Gastrocnemius medialis (tissue), 4 donors: ENCODE measurements at places on chromosomes 2 and 18. TPM values are rescaled to one million over a fixed set of nuclear protein-coding genes. Genes with fewer than 3 reads are reported as not detected.

- H3K27me3 ChIP-seq: no peaks in the 10 kb centered on the region
- H3K27ac ChIP-seq: peak overlapping the region; percentile 86
- peaks cover 55% of the 10 kb centered on the region for H3K4me1 ChIP-seq
- H3K4me3 ChIP-seq: no peak overlapping the region
- no peaks in the 10 kb centered on the region for H3K36me3 ChIP-seq
These were observed 23.5 kb downstream of the MBP start for GRCh38 chr18:77108821-77109647.

Gene DHRS9
- 0.68 TPM for total RNA-seq

Gene RAMP1
- 72.3 TPM for total RNA-seq

DNA sequence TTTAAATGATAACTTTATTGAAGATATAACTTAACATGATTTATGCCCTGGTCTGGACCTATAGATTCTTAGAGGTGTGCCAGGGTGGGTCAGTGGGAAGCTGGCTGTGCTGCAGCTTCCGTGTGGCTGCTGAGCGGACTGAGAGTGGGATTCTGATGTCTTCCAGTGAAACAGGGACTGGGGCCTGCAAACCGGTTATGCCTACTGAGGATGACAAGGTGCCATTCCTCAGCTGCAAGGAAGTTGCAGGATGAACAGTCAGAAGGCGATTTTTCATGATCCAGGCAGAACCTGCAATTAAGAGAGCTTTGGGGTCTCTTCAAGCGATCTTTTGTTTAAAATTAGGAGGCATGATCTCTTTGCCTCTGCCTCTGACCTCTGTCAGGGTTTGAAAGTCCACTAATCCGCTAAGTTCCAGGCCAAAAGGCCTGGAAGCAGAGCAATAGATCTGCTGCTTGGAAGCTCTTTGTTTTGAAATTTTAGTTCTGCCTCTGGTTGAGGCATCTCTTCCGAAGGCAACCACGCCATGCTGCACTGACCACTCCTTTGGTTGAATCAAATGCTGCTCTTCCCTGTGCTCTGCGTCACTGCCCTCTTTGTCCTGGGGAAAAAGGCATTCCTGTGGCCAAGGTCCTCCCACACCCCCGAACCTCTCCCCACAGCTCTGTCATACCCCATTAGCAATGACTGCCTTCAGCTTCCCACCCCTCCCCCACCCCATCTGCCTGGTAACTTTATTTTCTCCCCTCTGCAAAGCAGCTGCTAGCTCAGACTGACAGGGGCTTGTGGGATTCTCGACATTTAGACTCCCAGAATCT is 2.0 kb downstream of the TMEM169 start:
- H3K4me1 ChIP-seq: peaks cover 9% of the 10 kb centered on the region
- no peaks in the 10 kb centered on the region for H3K36me3 ChIP-seq
- H3K4me3 ChIP-seq: no peak overlapping the region
- no peaks in the 10 kb centered on the region for H3K27me3 ChIP-seq

- DNase-seq: no peak
- no peak overlapping the region for H3K4me3 ChIP-seq
- H3K36me3 ChIP-seq: no peaks in the 10 kb centered on the region
These were observed 31.3 kb downstream of the TMEM177 start for GRCh38 chr2:119710281-119710680.

- H3K4me3 ChIP-seq: no peak overlapping the region
- no peak overlapping the region for H3K27ac ChIP-seq
- H3K4me1 ChIP-seq: no peaks in the 10 kb centered on the region
- DNase-seq: no peak
These were observed 515.6 kb upstream of the NRP2 start for GRCh38 chr2:205166745-205167144.

GRCh38 chr2:240712121-240712520 is 20.5 kb downstream of the AQP12A start:
- DNase-seq: no peak
- H3K27ac ChIP-seq: no peak overlapping the region
- no peak overlapping the region for H3K4me3 ChIP-seq
- H3K27me3 ChIP-seq: peaks cover 7% of the 10 kb centered on the region

Gene ASNSD1
- total RNA-seq: 97.8 TPM

DNA sequence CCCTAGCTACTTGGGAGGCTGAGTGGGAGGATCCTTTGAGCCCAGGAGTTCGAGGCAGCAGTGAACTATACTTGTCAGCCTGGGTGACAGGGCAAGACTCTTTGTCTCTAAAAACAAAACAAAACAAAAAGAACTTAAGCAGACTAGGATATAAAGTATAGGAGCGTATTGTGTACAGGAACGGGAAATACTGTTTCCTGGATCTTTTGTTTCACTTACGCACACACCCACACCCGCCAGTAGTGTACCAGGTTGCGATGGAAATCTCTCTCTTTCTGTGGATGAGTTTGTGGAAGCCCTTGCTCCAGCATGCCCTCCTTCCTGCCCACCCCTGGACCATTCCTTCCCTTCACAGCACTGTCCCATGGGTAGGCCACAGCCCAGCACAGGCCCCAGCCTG is 136.3 kb downstream of the RPIA start:
- no peak for DNase-seq
- peak overlapping the region; percentile 63 for H3K27ac ChIP-seq
- peaks cover 3% of the 10 kb centered on the region for H3K27me3 ChIP-seq
- no peaks in the 10 kb centered on the region for H3K4me1 ChIP-seq

Gene PLGLB1
- 4.3 TPM for total RNA-seq

- no peak overlapping the region for H3K4me3 ChIP-seq
- DNase-seq: no peak
- no peaks in the 10 kb centered on the region for H3K36me3 ChIP-seq
These were observed 8.6 kb downstream of the CHN1 start for GRCh38 chr2:174996622-174997021.

GRCh38 chr2:169221745-169222369 is 140.5 kb downstream of the LRP2 start:
- no peak overlapping the region for H3K4me3 ChIP-seq
- no peak for DNase-seq
- H3K27me3 ChIP-seq: no peaks in the 10 kb centered on the region
- no peak overlapping the region for H3K27ac ChIP-seq

- H3K36me3 ChIP-seq: no peaks in the 10 kb centered on the region
- no peak for DNase-seq
- H3K4me1 ChIP-seq: no peaks in the 10 kb centered on the region
- H3K27me3 ChIP-seq: no peaks in the 10 kb centered on the region
These were observed 23.7 kb downstream of the NCAPH start for GRCh38 chr2:96359310-96359709.

Gene POTEC
- total RNA-seq: not detected

Gene DYNAP
- not detected for total RNA-seq
